Foreskin fibroblast (primary cell): ENCODE measurements at places on chromosomes 13 and 19.

DNA sequence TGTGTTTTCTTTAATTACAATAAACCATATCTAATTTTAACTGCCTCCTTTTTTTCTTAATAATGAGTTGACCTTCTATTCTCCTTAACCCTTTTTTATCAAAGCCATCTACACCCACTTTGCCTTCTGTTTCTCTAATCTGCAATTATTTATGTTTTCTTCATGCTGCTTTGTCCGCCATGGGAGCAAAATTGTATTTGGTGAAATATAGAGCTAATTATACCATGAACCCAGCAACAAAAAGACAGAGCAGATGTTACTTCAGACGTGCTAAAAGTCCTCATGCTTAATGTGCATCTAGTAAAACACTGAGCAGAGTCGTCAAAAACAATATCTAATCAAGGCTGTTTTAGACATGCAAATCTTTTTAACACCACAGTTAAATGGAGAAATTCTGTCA is 264.7 kb downstream of the DACH1 start:
- DNase-seq: no peak

GRCh38 chr13:98994896-98995295 is 17.0 kb upstream of the DOCK9 start:
- DNase-seq: no peak

DNA sequence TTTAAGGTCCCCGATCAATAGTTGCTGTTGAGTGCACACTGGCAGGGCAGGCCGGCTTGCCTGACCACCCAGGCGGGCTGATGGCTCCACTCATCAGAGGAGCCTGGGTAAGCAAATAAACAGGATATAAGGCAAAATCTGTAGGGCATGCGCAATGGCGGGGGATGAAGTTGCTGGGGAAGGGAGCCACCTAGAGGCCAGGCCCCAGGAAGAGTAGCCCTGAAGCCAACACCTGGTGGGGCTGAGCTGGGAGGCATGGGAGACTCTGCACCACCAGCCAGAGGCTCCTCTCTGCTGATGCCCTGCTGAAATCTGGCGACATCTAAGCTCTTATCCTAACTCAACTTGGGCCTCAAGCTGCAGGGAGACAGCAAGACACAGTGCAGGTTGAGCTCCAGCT is 324.3 kb downstream of the ZNF536 start:
- no peak for DNase-seq

DNA sequence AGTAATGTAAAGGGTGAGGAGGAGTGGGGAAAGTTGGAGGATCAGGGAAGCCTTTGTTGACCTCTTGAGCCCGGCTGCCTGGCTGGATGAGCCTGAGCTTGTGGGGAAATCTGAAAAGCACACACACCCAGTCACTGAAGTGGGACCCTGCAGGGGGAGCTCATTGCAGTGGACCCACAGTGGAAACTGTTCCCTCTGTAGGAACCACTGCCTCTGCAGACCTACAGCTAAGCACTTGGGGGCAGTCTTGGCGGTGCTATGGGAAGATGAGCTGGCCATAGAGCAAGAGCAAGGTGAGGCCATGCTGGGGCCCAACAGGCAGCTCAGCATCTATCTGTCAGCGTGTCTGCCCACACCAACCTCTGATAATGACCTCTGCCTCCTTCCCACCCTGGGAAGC is 294.8 kb downstream of the TSHZ3 start:
- peak; percentile 54 for DNase-seq

DNA sequence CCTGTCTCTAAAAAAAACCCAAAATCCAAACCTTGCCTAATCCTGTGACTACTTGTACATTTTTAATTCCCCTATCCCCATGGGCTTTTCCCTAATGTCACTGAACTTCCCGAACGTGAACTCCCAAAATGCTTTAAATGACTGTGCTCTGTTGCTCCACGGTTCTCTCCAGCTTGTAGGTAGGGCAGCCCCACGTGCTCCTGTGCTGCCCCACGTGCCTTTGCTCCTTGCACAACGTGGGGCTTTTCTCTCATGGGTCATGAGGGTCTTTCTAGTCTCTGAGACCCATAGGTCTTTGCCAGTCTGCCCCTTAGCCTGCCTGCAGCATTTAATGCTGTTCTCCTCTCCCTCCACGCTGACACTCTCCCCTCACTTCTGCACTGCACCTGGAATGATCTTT is 122.0 kb downstream of the SHISA2 start:
- no peak for DNase-seq

GRCh38 chr19:4506449-4507149 is 11.7 kb downstream of the PLIN4 start:
- DNase-seq: peak; percentile 56

DNA sequence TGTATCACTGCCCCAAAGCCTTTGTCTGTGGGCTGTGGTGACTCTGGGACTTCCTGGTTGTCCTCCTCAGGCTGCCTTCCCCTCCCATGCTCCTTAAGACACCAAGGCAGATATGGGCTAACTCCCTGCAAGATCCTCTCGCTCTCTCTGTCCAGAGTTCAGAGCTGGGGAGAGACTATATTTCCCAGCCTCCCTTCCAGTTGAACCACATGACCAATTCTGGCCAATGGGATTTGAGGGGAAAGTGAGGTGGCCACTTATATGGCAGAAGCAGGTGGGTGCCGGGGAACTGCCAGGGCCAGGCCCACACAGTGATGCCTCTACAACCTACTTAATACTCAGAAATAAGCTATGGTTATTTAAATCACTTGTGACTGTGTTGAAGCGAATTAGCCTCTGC is 16.2 kb upstream of the ANGPTL8 start:
- no peak for DNase-seq
